Stimulated activated CD8-positive, alpha-beta memory T cell treated with anti-CD3 and anti-CD28 coated beads, Interleukin-7, amount 100 ng/mL, for 1 hour (primary cell): ENCODE measurements at places on chromosomes 5 and 9.

GRCh38 chr5:117590944-117591343 is 1016.3 kb upstream of the SEMA6A start:
- no peak for DNase-seq

GRCh38 chr5:80389580-80389979 is 18.3 kb upstream of the ZFYVE16 start:
- DNase-seq: no peak

DNA sequence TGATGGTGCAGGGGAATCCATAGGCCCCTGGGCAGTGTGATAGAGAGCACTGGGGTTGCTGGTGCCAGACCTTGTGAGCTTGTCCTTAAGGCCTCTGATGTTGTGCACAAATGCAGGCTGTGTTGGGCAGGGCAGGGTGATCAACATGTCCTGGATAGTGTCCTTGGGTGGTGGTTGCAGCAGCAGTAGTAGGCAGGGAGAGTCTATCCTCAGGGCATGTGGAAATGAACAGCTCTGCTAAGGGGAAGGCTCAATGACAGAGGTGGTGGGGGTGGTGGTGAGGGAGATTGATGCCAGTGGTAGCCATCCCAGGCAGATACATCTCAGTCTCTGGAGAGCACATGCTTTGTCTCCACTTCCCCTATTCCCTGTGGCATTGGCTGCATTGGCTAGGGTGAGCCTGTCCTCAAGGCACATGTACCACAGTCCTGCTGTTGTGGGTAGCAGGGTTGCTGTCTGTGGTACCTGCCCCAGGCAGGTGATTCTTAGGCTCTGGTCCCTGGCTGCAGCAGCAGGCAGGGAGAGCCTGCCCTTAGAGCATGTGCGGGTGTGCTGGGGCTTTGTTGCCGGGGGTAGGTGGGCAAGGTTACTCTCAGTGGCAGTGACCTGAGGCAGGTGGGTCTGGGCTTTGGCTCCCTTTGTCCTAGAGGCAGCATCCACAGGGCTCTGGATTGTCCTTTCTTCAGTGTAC is 111.1 kb downstream of the WDR70 start:
- DNase-seq: no peak

- DNase-seq: no peak
Measured at GRCh38 chr5:166117072-166118066, 2174.1 kb upstream of the WWC1 start.

DNA sequence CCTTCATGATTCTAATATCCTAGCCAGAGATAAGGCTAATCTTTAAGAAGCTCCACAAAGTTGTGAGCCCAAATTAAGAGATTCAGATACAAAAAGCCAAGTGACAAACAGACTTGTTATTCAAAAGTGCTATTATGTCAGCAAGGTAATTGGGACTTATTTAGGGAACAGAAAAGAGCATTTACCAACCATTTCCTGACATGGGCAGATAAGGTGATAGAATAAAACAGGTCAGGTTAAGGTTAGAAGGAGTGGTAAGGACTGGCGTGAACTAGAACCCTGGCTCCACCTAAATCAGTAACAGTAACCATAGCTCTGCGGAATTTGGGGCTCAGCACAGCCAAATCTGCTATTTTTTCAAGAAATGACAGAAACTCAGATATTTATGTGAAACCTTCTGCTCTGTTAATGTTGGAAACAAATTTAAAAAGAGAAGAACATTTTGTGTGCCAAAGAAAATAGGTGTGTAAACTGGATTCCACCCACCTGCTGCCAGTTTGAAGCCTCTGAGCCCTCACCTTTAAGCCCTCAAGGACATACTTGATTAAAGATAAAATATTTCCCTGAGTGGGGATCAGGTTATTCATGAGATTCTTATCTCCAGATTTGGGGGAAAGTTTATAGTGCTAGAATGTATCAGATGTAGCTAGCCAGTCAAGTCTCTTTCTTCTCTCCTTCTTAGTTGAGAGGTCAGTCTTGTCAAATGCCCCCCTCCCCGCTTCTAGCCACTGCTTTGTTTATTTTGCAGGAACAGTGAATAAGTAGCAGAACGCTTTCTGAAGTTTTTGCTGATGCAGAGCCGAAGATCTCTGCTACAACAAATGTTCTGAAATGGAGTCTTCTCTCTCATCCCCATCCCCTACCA is 10.2 kb upstream of the ERMP1 start:
- DNase-seq: no peak

DNA sequence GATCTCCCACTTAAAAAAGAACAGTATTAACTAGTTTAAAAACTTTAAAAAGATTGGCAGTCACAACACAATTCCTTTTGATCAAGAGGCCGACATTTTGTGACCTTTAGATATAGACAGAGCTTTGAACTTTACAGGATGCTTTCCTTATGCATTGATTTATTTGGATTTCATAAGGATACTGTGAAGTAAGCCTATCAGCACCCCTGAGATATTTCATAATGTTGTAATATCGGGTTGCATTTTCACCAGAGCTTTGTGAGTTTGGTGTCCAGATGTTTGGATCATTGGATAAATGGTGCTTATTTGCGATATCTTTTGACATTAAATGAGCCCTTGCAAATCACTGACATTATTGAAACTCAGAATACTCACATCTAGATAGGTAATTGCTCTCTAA is 7.7 kb downstream of the PALM2AKAP2 start:
- DNase-seq: no peak

DNA sequence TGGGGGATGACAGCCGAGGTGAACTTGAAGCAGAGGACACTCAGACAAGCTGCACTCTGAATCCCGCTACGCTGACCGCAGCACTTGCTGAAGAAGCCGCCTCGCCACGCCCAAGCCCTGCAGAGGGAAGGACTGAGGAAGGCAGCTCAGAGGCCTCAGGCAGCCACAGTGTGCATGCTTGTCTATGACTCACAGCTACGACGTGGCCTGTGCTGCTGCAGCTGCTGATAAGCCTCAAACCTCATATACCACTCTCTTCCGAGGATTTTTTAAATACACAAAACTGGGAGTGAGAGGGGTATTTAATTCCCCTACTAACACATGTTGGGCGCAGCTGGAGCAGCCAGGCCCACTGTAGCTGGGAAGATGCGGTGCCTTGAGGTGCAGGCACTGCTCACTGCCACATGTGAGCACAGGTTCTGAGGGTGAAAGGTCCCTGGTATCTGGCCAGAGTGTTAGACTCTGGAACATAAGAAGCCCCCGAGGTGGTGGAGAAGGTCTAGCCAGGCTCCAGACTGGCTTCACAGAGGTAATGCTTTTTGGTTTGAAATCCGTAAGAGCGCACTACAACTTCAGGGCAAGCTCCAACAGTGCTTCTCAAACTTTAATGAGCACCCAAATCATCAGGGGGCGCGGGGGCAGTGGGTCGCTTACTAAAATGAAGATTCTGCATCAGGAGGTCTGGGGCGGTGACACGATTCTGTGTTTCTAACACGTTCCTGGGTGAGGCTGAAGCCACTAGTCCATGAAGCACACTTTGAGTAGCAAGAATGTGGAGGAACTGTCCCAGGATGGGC is 196.8 kb downstream of the AUH start:
- peak; percentile 32 for DNase-seq

- no peak for DNase-seq
Measured at GRCh38 chr9:19451240-19452087, 42.7 kb downstream of the ACER2 start.

DNA sequence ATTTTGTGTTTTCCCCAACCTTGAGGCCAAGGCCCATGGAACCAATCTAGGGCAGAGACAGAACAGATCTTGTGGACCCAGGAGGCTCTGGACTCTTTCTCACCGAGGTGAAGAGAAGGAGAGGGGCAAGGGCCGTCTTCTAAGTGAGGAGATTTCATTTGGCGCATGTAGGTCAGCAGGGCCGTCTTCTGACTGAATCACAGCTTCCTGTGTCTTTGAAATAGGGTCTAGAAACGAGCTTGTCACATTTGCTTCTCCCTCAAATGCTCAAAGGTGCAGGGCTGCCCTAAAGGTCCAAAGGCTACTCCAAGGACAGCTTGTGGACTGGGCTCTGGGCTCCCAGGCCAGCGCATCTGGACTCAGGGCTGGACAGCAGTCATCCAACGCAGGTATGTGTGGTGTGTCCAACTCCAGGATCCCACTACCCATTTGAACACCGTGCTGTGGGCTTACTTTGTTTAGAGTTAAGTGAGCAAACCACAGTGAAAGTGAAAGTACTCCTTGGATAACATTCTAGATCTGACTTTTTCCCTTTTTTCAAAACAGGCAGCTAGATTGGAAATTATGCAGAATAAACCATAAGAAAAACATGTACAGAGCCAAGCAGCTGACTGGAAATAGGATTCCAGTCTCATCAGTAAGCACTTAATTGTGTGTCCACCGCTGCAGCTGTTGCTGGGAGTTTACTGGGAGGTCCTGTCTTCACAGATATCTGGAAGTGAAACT is 357.0 kb downstream of the GADD45G start:
- DNase-seq: no peak

GRCh38 chr9:120486347-120486746 is 93.6 kb downstream of the CDK5RAP2 start:
- no peak for DNase-seq

DNA sequence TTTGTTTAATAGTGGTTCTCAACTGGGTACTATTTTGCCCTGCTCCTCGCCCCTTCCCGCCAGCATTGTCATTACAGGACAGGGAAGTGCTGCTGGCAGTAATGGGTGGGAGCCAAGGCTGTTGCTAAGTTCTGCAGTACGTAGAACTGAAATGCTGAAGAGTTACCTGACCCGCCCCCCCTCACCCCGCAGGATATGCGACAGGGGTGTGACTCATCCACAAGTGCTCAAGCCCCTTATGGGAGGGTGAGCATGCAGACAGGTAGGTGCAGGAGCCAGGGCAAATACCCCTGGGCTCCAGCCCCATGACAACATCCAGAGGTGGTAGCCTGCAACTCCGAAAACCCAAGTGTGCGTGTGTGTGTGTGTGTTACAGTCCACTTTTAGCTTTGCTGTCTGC is 35.7 kb downstream of the LRRC70 start:
- DNase-seq: no peak

DNA sequence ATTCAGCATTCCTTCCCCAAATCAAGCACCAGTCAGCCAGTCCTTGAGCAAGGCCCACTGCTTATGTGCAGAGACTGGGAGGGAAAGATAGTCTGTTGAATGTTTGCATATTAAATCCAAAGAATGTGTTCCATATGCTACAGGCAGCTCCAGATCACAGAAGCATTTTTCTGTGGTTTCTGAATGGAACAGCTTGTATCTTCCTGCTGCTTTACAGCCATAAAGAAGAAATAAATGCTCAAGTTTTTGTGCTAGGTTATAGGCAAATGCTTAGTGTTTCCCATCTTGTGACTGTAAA is 310.3 kb downstream of the TRIM36 start:
- no peak for DNase-seq

DNA sequence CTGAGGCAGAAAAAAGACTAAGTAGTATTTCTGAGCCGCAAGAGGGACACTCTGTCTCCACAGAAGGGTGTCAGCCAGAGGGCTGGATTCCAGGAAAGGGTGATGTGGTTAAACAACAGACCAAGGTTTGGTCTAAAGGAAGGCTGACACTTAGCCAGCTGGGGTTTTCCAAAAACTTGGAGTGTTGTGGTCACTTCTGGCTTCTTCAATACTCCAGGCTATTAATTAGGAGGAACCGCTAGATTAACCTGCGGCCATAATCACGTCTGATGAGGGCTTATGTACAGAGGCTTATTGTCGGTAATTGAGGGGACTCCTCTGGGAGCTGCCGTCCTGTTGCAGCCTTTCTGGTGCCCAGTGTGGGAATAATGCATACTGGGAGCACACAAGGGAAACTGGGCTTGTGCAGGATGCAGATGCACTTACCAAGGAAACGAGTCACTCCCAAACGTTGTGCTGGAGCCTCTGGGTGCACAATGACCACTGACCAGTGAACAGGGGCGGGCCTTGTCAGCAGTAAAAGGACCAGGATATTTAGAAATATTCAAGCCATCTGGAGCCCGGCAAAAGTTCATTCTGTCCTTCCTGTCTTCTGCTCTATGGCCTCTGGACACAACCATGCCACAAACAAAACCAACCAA is 70.2 kb upstream of the TUT7 start:
- no peak for DNase-seq

GRCh38 chr5:159038907-159039306 is 60.8 kb downstream of the EBF1 start:
- DNase-seq: no peak

- no peak for DNase-seq
Measured at GRCh38 chr9:114998326-114998725, 67.9 kb upstream of the TNFSF8 start.

DNA sequence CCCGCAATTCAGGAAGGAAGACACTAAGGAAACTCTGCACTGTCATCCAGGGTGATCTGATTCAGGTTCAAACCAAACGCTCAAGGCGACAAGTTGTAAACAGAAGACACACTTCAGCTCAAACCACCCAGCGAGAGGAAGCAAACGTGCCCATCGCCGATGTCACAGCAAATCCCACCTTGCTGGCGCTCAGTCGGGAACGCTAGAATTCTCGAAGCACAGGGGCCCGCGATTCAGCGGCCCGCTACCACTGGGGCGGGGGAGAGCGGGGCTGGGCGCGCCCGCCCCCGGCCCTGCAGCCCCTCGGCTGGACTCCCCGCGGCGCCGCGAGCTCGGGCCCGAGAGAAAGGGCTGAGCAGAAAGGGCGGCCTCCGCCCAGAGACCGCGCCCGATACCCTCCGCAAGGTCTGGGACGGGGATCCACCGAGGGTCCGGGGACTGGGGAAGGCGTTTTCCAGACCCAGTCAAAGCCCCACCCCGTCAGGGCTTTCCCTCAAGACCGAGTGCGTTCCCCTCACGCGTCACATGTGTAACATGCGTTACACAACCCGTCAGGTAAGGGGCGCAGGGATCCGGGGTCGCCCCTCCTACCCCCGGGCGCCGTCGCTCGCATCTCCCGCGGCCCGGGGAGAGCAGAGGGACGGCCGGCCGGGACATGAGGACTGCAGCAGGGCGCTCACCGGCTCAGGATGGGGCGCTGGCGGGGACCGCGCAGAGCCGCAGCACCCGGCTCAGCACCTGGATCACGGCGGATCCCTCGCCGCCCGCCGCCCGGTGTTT is 469 bp downstream of the AGTPBP1 start:
- no peak for DNase-seq

DNA sequence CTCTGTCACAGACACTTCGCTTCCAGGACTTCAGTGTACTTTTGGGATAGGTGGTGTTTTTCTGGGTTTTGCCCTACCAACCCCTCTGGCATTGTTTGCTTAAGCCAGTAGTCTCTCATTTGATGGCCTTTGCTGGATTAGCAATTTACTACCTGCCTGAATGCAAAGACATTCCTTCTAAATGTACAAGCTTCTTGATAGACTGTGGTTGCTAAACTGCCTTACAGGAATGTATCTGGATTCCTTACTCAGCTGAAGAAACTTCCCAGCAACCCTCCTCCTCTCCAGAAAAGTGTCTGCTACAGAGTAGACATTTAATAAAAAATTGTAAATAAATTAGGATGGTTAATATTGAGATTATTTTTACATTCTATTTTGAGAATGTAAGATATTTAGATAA is 1916.7 kb downstream of the EFNA5 start:
- no peak for DNase-seq

- DNase-seq: no peak
Measured at GRCh38 chr9:17824616-17825264, 245.9 kb downstream of the SH3GL2 start.

GRCh38 chr5:57989378-57989777 is 470.5 kb downstream of the PLK2 start:
- DNase-seq: no peak
